ENCODE measurements at places on chromosomes 4 and X.
A peak's percentile ranks its signal among the peaks of the same experiment; 100 is the strongest.

GRCh38 chr4:152266831-152267480, 268.9 kb downstream of the FBXW7 start:
- DNase-seq: no peak

- DNase-seq: no peak
These were observed 103.5 kb downstream of the IRF2 start for GRCh38 chr4:184370711-184371389.

- DNase-seq: peak; percentile 38
These were observed 101.4 kb upstream of the PDE5A start for GRCh38 chr4:119729835-119730670.

GRCh38 chr4:83771113-83771705, 235.3 kb downstream of the GPAT3 start:
- peak; percentile 51 for DNase-seq

GRCh38 chr4:2267320-2267811, 5.5 kb upstream of the MXD4 start:
- DNase-seq: no peak

DNA sequence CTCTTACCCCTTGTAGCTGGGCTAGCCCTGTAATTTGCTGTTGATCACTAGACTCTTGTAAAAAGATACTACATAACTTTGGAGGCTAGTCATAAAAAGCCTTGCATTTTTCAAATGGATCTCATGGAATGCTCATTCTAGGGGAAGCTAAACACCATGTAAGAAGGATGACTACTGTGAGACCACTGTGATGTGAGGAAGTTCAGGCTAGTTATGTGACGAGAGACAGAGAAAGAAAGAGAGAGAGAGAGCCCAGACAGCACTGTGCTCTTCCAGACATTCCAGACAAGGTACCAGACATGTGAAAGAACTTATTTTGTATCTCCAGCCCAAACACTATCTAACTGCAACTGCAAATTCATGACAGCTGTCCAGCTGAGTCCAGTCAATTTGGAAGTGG, 404.6 kb upstream of the PITX2 start:
- no peak for DNase-seq

DNA sequence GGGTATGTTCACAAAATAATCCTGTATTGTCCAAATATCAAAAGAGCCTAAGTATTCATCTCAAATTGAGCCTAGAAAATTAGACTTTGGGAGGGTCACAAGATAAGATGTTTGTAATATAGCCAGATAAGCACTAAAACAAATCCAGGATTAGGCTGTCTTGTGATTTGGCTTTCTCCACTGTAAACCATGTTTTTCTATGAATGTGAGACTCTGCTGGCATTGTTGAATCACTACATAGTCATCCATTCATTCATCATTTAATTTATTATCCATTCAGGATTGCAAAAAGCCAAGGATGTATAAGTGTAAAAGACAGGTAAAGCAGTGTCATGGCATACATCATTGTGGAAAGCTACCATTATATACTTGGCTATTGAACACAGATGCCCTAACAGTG, 148.0 kb downstream of the GRID2 start:
- DNase-seq: no peak

GRCh38 chrX:77743720-77744119, 42.3 kb downstream of the ATRX start:
- DNase-seq: peak; percentile 2

DNA sequence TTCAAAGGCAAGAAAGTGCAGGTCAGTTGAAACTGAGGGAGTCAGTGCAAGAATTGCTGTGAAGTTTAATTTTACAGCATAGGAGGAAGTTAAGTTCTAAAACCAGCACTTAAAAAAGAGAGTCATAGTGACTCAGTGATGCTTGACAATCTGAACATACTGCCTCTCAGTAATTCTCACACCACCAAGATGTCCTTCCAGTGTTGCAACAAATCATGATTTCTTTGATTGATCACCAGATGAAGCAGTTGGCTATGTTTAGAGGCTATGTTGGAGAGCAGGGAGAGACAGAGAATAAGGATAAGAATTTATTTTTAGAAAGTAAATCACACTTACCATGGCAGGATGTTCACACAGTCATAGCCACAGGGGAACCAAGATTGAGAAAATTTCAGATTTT, 13.2 kb downstream of the TRIM2 start:
- DNase-seq: no peak

All from NCI-H69 (cell line).